ENCODE measurements at places on chromosomes 11 and 22.

- DNase-seq = no peak
Measured at GRCh38 chr22:26410386-26410785, 18.7 kb upstream of the ASPHD2 start.

DNA sequence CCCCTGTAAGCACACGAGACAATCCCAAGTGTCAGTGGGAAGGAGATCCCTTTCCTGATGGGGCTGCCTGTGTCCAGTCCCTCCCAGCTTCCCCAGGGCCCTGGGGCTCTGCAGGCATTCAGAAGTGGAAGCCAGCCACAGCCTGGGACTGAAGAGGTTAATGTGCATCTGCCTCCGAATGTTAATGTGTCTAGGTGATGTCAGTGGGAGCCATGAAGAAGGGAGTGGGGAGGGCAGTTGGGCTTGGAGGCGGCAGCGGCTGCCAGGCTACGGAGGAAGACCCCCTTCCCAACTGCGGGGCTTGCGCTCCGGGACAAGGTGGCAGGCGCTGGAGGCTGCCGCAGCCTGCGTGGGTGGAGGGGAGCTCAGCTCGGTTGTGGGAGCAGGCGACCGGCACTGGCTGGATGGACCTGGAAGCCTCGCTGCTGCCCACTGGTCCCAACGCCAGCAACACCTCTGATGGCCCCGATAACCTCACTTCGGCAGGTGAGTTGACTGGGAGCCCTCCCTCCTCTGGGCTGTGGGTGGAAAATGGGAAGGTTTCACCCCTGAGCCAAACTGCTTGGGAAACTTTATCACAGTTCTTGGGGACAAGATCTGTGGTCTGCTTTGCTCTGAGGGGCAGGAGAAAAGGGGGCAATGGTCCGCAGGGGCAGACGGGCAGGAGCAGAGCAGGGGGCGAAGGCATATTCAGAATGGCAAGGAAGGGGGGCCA is at the start of gene MCHR1:
Gene MCHR1 (plus strand): TSS at position 236 of the 715 bp plus-strand sequence. CDS start 169 bp downstream, at position 405.
- DNase-seq = no peak

GRCh38 chr11:68016161-68016903 is 6.2 kb downstream of the ALDH3B1 start:
- no peak for DNase-seq

DNA sequence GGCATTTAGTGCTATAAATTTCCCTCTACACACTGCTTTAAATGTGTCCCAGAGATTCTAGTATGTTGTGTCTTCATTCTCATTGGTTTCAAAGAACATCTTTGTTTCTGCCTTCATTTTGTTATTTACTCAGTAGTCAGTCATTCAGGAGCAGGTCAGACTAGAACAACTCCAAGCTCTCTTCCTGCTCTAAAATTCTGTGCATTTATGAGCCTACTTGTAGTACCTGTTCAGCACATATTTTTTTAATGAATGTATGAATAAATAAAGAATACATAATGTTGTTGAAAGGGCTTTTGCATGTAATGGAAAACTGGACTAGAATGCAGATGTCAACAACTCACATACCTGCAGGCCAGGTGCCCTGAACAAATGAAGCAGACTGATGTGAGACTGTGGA is 13.7 kb upstream of the HEPHL1 start:
- no peak for DNase-seq

GRCh38 chr11:57675176-57675941 is 7.4 kb downstream of the ZDHHC5 start:
- no peak for DNase-seq

DNA sequence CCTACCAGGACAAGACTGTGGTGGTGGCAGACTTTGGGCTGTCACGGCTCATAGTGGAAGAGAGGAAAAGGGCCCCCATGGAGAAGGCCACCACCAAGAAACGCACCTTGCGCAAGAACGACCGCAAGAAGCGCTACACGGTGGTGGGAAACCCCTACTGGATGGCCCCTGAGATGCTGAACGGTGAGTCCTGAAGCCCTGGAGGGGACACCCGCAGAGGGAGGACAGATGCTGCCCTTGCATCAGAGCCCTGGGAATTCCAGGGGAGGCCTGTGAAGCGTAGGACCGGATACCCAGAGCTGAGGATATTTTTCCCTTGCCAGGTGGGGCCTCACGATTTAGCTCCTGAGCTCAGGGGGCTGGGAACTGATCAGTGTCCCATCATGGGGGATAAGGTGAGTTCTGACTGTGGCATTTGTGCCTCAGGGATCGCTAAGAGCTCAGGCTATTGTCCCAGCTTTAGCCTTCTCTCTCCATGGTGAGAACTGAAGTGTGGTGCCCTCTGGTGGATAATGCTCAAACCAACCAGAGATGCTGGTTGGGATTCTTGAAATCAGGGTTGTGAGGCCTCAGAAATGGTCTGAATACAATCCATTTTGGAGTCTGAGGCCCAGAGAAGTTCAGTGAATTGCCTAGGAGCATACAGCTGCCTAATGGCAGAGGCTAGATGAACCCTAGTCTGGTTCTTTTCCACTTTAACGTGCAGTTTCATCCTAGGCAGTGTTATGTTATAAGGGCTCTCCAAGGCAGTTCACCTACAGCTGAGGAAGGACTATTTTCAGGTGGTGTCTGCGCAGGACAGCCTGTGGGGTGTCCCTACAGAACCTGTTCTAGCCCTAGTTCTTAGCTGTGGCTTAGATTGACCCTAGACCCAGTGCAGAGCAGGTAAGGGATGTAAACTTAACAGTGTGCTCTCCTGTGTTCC is 19.5 kb downstream of the PIK3IP1 start:
- DNase-seq = peak; percentile 42

GRCh38 chr11:2664791-2665525 is 34.8 kb downstream of the KCNQ1OT1 start:
- peak; percentile 36 for DNase-seq

DNA sequence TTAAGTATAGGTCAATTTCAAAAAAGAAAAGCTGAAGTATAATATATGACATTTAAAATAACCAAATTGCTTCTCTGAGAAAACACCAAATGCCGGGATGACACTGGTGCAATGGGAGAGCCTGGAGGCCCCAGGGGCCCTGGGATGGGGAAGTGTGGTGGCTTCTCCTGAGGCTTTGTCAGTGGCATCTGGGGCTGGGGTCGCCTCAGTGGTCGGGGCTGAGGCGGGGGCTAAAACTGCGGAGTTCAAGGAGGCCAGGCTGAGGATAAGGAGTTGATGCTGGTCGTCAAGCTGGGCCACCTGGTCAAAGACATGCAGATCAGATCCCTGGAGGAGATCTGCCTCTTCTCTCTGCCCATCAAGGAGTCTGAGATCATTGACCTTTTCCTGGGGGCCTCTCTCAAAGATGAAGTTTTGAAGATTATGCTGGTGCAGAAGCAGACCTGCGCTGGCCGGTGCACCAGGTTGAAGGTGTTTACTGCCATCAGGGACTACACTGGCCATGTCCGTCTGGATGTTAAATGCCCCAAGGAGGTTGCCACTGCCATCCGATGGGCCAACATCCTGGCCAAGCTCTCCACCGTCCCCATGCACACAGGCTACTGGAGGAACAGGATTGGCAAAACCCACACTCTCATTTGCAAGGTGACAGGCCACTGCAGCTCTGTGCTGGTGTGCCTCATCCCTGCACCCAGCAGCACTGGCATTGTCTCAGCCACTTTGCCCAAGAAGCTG is 660.1 kb upstream of the CCDC179 start:
- no peak for DNase-seq

Data from right hindlimb (tissue), 1 donor.